A549 treated with Hydrocortisone at 1 μM for 4 hours (cell line): ENCODE measurements at places on chromosomes 11 and 22. TPM values are rescaled to one million over a fixed set of nuclear protein-coding genes. Genes with fewer than 3 reads are reported as not detected.

The OR52I2 gene
- total RNA-seq, result not detected in 5 replicates

The TPH1 gene
- total RNA-seq, result 0.03 to 0.15 TPM (median 0.05 TPM) in 4 of 5 replicates, not detected in the other

The OR51B2 gene
- not detected in 5 replicates for total RNA-seq

The UCP3 gene
- 0.89 to 2.0 TPM (median 1.2 TPM) in 5 replicates for total RNA-seq

The MMP11 gene
- total RNA-seq, result 0.23 to 0.46 TPM (median 0.37 TPM) in 5 replicates

The SLN gene
- total RNA-seq, result 1.1 to 2.4 TPM (median 1.6 TPM) in 5 replicates

The TNNI2 gene
- 0.28 to 0.36 TPM (median 0.31 TPM) in 3 of 5 replicates, not detected in the others for total RNA-seq

The TKFC gene
- 45.9 to 74.7 TPM (median 72.6 TPM) in 5 replicates for total RNA-seq
